Esophagus muscularis mucosa (tissue), 4 donors: ENCODE measurements at places on chromosomes 7 and 10.

- no peak overlapping the region for H3K4me3 ChIP-seq
- H3K27ac ChIP-seq: no peak overlapping the region
- DNase-seq: no peak
- H3K36me3 ChIP-seq: no peaks in the 10 kb centered on the region
- H3K4me1 ChIP-seq: no peaks in the 10 kb centered on the region
These were observed 56.8 kb upstream of the WDR11 start for GRCh38 chr10:120794390-120794789.

GRCh38 chr10:91374052-91374451, 36.1 kb upstream of the HECTD2 start:
- no peaks in the 10 kb centered on the region for H3K36me3 ChIP-seq
- no peak overlapping the region for H3K4me3 ChIP-seq
- no peak for DNase-seq
- no peaks in the 10 kb centered on the region for H3K4me1 ChIP-seq
- no peak overlapping the region for H3K27ac ChIP-seq

- H3K36me3 ChIP-seq: no peaks in the 10 kb centered on the region
- H3K4me1 ChIP-seq: peaks cover 31% of the 10 kb centered on the region
- DNase-seq: no peak
- no peak overlapping the region for H3K27ac ChIP-seq
- no peaks in the 10 kb centered on the region for H3K27me3 ChIP-seq
- H3K4me3 ChIP-seq: peak overlapping the region; percentile 52
These were observed 74.5 kb upstream of the LEP start for GRCh38 chr7:128166603-128167041.

- H3K4me3 ChIP-seq: peak overlapping the region; percentile 18
- no peak for DNase-seq
These were observed 25.1 kb downstream of the PRKAG2 start for GRCh38 chr7:151851782-151852181.

GRCh38 chr10:121597504-121598262, 561 bp downstream of the FGFR2 start:
- H3K27me3 ChIP-seq: peaks cover 3% of the 10 kb centered on the region
- peak overlapping the region; percentile 73 for H3K4me3 ChIP-seq
- DNase-seq: no peak

DNA sequence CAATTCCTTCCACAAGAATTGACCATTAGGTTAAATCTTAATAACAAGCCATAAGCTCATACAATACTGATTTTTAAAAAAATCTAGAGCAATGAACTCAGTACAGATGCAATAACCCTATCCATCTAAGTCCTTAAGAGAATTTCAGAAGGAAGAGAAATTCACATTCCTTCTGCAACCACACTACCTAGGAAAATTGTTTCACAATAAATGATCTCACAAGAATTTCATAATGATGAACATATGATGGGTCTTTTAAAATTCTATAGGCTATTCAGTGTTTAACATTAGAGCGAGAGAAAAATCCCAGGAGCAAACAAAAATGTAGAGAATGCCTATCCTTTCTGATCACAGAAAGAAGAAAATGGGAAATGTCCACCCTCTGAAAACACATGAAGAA, 70.0 kb upstream of the MAGI2 start:
- no peaks in the 10 kb centered on the region for H3K27me3 ChIP-seq
- no peak overlapping the region for H3K27ac ChIP-seq
- no peak for DNase-seq
- no peaks in the 10 kb centered on the region for H3K36me3 ChIP-seq

DNA sequence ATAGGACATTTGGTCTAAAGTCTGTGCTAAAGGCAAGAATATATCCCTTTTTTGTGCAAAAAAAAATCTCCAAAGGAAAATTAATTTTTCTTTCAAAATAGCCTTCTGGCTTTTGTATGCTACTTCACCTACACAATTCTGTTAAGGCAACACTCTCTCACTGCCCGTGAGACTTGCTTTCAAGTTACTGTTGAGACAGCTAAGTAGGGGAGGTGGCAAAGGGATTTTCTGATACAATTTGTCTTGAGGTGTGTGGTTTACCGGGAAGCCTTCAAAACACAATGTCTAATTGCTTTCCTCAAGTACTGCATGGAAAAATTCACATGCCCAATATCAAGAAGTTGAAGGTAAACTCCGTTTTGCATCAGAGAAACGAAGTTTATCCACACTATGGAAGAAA, 50.8 kb upstream of the RSU1 start:
- H3K27me3 ChIP-seq: no peaks in the 10 kb centered on the region
- no peaks in the 10 kb centered on the region for H3K4me1 ChIP-seq
- DNase-seq: no peak
- H3K4me3 ChIP-seq: no peak overlapping the region

GRCh38 chr10:77661100-77661499, 23.5 kb upstream of the KCNMA1 start:
- no peak overlapping the region for H3K27ac ChIP-seq
- H3K4me1 ChIP-seq: no peaks in the 10 kb centered on the region
- no peak for DNase-seq
- H3K4me3 ChIP-seq: no peak overlapping the region
- no peaks in the 10 kb centered on the region for H3K27me3 ChIP-seq
- no peaks in the 10 kb centered on the region for H3K36me3 ChIP-seq
